Stimulated activated CD8-positive, alpha-beta memory T cell treated with anti-CD3 and anti-CD28 coated beads, Interleukin-12 subunit alpha, Interleukin-12 subunit beta, amount 100 ng/mL, for 1 hour (primary cell): ENCODE measurements at places on chromosomes 5 and 9.
A peak's percentile ranks its signal among the peaks of the same experiment; 100 is the strongest.

DNA sequence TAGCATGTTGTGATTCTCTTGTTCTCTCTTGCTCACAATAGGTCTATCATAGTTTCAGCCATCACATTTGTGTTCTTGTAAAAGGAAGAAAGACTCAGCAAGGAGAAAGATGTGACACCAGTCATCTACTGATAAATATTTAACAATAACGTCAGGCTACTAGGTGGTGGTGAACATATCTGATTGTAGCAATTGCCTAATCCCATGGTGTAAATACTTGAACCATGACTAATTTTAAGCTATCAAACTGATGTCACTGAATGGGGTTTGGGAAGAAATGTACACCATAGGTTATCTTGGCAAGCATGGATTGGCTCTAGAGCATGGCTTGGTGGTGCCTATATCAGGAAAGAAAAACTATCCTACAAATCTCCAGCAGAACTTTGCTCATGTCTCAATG, 16.6 kb downstream of the DMRTA1 start:
- DNase-seq, result no peak

DNA sequence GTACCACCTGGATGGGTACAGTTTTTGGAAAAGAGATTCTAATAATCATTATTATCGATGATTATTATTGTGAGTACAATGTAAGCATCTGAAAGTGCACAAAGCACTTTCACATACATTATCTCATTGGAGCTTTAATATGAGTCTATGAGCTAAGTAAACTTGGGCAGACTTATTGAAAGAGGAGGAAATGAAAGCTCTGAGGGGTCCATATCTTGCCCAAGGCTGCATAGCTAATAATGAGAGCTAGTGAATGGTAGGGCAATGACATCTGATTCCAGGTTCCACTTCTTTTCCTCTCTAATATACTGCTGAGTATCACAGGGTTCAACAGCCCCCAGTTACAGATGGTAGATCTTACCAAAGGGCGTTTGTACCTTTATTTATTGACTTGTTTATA, 26.1 kb downstream of the TIMD4 start:
- DNase-seq, result no peak

DNA sequence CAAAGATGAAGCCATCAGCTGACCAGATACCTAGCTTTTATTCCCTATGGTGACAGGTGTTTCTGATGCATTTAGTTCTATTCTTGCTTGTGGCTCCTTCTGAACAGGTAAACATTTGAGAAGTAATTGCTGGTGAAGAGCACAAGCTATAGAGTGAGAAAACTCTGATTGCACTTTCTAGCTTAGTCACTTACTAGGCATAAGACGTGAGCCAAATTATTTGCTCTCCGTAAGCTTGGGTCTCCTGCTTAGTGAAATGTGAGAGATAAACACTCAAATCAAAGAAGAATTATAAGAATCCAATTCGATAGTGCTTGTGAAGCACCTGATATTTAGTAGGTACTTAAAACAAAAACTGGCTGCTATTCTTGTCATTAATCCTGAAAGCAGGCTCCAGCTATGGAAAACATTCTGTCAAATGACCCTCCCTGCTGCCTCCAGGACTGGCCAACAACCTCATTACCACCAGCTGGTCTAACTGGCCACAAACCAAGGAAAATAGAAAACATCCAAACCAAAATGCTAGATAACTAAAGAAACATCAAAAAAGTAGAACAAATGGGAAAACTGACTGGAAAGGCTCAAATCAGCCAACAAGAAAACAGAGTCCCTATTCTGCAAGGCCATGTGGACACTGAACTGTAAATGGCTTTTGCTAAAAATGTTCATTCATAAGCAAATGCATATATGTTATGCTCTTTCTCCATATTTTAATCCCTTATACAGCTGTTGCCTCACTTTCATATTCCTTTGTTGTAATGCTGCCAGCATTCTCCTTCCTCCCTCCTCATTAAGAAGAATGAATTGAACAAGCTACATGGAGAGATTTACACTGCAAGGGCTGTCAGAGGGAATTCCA, 616.1 kb downstream of the DTWD2 start:
- DNase-seq, result no peak

GRCh38 chr5:125659316-125660023, 763.7 kb upstream of the GRAMD2B start:
- no peak for DNase-seq

DNA sequence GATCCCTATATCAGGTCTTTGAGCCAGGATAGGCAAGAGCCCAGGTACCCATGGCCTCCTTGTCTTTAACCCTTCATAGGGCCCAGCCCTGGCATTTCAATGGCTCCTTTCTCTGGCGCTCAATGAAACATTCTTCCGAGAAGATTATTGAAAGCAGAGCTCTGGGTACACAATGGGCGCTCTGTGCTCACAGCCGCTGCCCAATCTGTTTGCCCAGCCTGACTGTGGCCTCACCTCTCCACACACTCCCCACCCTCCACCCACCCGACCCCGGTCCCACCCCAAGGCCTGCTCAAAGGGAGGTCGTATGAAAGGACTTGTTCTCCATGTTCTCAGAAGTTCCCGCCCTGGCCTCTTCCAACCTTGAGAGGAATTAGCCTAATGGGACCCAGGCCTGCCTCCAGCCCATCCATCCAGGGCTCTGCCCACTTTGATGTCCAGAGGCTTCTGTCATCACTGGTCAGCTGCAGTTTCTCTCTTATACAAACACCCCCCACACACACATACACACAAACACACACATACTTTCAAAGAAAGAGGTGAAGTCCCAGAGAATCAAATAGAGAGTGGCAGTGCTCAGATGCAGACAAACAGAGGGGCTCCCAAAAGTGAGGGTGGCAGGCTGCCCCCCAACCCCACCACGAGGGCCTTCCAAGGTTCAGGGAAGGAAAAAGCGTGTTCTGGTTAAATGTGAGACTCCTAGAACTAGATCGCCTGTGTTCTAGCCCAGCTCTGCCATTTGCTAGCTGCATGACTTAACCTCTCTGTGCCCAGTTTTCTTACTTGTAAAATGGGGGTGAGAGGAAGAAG, 5.1 kb upstream of the ARSI start:
- DNase-seq, result no peak

GRCh38 chr9:94612071-94612470, 18.4 kb upstream of the FBP2 start:
- DNase-seq, result no peak

GRCh38 chr5:77430726-77431125, 61.4 kb downstream of the WDR41 start:
- DNase-seq, result no peak

- DNase-seq, result no peak
These were observed 31.6 kb downstream of the IER5L start for GRCh38 chr9:129146441-129146941.

DNA sequence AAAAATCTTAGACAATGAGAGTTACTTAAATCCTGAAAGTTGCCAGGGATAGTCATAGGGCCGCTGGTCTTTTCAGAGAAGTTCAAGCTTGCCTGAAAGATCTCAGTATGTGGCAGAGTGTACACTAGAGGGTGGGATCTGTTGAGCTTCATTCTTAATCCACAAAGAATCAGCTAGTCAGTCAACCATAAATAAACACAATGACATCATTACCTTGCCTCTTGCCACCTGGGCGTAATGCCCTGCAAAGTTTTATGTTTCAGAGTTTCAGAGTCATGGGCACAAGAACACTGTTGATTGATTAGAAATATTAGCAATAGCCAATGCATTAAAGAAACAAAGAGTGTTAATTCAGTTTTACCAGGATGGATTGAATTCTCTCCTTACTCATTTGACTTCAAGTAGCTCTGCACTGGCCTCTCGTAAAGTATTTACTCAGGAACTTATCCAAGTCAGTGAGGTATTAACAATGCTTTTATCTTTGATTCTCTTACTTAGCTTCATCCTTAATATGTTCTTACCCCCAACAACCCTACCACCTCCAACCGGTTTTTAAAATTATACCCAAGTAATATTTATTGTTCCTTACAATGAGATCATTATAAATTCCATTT, 14.3 kb upstream of the ANXA1 start:
- no peak for DNase-seq

- no peak for DNase-seq
These were observed at the start of gene MPDZ for GRCh38 chr9:13279284-13280141. Gene MPDZ, minus strand, starts transcription at chr9:13279692. Its CDS starts 29,377 bp downstream, at chr9:13250315.

DNA sequence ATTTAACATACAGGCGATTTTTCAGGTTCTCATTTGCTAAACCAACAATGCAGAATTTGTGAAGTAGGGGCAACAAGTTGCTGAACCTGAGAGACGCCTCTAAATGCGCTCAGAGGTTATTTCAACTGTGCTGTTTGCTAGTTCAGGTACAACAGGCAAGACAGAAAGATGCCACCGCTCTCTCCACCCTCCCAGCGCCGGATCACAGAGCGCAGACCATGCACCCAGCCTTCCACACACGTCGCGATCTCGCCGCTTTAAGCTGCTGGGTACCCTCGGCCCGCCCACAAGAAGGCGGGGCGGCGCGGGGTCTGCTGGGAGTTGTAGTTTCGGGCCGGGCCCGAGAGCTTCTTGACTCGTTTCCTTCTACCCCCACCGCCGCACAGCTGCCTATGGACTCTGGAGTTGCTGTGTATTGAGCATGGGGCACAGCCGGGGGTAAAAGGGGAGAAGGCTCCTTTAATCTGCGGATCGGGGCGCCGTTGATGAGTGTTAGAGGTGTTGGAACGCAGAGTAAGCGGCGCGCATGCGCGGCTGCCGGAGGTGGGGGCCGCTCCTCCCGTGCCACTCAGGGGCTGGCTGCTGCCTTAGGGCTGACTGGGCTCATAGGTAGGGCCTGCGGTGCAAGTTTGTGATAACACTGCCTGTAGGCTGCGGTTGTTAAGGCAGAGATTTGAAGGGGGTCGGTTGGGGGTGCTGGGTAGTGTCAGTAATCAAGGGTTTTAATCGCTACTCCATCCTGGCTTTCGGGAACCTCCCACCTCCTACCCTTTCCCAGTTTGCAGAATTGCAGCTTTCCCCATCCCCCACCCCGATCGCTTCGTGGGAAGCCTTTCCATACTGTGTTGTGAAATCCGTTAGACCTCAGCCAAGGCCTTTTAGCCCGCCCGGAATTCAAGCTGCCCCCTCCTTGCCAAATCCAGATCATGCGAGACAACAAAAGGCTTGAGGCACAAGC, 40.3 kb upstream of the ABCA1 start:
- peak; percentile 75 for DNase-seq

DNA sequence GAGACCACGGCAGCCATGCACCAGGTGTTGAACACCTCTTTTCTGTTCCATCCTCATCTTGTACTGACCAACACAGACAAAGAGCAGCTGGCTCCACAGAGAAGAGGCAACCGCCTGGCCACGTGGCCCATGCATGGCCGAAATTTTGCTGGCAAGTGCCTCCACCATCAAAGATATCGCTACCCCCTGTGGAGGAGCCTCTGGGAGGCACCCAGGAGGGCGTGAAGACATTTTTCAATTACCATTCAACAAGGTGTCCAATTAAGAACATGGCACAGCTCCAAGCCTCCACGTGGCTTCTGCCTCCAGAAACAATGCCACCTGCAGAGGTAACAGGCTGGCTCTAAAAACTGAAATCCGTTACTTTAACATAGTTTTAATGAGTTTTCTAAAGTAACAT, 54.4 kb upstream of the CKS2 start:
- no peak for DNase-seq

DNA sequence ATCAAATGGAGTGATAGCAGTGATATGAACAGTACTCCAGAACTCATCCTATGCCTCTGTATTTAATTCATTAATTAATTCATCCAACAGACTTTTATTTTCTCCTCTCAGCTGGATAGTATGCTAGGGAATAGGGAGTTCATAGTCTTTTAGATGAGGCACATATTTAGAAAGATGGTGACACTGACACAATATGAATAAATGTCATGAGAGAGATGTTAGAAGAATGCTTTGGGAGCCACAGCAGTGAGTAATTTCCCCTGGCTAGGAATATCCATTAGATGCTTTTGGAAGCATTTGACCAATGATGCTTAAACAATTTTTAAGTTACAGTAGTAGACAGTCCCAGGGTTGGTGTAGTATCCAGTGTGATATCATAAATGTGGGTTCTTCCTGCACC, 428.7 kb upstream of the SGCD start:
- no peak for DNase-seq

- DNase-seq, result no peak
These were observed 106.2 kb downstream of the KLHL3 start for GRCh38 chr5:137629646-137630045.

DNA sequence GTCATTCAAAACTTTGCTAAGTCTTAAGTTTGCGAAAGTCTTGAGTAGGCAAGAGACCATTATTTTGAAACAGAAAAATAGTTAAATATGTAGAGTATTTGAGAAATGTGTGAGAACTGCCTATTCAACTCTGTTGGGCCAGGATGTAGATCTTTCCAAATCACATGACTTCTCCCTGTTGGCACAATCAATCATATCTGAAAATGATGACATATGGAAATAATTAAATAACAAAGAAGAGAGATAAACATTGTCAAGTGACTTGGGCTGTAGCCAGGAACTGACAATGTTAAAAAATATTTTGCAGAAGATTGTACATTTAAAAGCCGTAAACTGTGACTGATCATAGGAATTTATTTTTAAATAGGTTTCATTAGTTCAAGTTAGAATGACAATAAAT, 104.6 kb upstream of the IL6ST start:
- DNase-seq, result no peak

GRCh38 chr9:36424289-36425055, 24.4 kb upstream of the RNF38 start:
- no peak for DNase-seq

DNA sequence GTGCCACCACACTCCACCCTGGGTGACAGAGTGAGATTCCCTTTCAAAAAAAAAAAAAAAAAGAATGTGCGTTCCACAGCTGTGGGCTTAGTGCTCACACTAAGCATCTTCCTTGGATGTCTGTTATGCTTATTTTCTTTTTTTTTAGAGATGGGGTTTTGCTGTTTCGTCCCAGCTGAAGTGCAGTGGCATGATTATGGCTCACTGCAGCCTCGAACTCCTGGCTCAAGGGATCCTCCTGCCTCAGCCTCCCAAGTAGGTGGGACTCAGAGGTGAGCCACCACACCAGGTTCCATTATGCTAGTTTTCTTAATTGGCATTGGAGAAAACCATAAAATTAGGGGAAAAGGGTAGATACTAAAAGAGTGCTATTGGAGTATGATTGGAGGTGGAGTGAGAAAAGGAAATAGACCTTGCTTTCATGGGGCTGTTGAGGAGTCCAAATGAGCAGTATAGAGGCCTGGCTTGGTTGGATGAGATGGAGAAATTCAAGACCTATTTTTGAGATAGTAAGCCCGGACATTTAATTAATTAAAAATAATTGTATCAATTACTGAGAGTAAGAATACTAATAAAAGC, 978 bp upstream of the BRD3OS start:
- DNase-seq, result no peak
